ENCODE measurements at places on chromosomes 7 and 10.

- DNase-seq, result no peak
Observed at GRCh38 chr10:110857265-110858171, 14.2 kb upstream of the PDCD4 start.

DNA sequence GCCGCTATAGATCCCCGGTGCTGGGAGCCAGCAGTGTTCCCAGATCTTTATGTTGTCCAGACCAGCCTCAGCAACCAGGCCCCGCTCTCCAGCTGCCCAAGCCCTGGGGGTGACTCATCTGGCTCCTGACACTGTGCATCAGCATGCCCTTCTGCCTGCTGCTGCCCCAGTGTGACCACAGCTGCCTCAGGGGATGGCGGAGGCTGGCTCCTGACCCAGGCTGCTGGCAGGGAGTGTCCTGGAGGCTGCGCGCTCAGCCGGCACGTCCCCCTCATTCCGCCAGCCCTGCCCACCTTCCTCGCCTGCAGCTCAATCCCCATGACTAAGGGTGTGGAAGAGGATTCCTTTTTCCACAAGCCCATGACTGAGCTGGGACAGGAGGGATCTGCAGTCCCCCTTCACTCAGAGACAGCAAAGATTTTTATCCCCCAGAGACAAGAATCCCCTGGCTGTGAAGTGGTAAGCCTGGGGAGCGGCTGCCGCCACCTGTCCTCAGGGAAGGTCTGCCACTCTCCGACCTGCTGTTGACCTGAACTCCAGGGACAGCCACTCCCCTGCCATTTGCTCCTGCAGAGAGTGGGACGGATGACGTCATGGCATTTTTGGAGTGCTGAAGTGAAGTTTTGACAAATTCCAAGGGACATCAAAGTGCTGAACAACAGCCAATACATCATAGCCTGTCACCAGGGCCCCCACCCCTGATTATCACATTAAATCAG lies 182.8 kb upstream of the BMPER start:
- no peak for DNase-seq

GRCh38 chr7:88377434-88377833 lies 70.7 kb upstream of the STEAP4 start:
- no peak for DNase-seq

DNA sequence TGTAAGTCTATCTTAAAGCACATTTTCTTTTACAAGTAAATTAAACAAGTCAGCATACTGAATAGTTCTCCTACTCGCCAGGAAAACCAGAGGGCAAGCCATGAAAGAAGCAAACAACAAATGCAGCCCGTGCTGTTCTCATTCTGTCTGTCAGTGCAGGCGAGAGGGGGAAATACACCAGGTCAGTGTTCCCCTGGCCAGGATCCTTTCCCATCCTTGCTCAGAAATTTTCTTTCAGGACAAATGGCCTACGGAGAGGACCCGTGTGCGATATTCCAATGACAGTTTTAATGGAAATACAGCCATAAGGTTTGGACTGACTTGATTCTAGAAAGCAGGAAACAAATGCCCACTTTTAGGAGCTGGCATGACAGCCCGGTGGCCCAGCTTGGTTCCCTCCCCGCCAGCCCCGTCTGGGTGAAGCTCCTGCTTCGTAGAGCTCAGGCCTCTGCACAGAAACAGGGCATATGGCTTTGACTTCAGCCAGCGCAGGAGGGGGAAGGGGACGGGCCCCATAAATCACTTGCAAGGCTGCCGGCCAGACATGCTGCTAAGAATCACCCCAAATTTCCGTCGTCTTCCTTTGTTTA lies 67.8 kb downstream of the FRMD4A start:
- no peak for DNase-seq
